ENCODE measurements at places on chromosomes 3 and 15.

- peak; percentile 87 for DNase-seq
Observed at GRCh38 chr3:107524841-107525643, 2.3 kb downstream of the BBX start.

- no peak for DNase-seq
Observed at GRCh38 chr15:93152951-93153350, 63.9 kb upstream of the RGMA start.

DNA sequence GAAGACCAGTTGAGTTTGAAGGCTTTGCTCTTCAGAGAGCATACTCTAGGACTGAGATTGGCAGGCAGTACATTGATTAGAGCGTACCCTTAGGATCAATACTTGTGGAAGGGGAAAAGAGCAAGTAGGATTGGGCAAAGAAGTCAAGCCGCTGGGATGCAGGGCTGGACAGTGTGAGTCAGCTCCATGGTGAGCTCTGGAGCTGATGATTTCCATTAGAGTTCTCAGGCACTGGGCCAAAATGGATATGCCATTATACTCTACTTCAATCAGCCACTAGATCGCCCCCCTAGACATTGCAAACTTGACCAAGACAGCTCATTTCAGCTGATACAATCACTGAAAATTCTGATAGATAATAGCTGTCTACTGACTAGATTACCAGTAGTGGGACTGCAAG is 432.7 kb upstream of the ALCAM start:
- DNase-seq: no peak

DNA sequence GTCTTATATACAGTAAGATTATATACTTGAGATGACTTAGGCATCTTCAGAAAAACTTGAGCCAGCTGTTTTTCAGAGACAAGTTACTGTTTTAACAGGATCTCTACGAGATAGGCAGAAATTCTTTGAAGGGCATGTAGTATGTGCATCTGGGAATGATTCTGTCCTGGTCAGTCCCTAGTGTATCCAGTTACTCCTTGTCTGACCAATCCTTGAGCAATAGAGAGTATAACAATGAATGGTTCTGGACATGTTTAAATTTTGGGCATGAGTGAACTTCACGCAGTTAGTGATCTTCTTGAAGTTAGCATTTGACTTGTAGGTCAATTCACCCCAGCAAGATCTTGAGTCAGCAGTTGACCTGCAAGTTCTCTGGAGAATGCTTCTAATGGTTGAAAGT is 24.7 kb upstream of the HHLA2 start:
- DNase-seq: no peak

DNA sequence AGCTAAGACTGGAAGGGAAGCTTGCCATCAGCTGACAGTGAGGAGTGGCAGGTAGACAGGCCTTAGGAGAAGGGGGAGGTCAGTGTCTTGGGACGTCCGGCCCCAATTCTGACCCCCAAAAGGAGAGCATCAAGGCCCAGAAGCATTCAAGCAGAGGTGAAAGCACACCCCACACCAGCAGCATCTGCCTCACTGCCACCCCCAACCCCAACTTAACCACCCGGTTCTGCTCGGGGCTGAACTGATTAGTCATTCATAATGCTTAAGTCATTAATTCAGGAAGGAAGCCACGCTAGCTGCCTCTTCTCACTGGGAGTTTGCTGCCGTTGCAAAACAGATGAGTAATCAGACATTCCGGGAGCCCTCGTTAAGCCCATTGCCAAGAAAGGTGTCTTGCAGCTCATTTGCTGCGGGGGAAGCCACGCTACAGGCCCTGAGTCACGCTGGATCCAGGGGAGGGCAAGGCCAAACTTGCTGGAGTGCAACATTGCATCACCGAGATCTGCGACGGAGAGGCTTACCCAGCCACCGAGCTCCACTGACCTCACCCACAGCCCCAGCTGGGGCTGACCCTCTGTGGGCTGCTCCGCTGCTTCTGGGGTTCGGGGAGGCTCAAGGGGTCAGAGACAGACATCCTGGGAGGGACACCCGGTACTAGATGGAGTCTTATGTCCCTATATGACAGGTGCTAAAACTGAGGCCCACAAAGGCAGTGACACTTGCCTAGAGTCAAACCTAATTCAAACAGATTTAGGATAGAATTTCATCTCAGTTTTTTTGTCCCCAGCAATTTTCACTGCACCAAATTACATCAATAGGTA is 46.4 kb upstream of the HES1 start:
- DNase-seq: peak; percentile 95

DNA sequence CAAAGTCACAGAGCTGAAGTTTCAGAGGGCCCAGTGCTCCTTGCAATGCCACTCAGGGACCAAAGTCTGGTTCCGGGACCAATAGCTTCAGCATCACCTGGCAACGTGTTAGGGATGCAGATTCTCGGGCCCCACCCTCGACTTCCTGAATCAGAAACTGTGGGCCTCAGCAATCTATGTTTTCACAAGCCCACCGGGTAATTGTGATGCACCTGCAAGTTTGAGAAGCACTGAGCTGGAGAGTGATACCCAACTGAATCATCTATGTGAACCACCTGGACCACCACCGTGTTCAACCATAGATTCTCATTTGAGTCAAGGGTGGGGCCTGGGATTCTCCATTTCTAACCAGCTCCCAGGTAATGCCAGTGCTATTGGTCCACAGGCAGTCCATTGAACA is 55.7 kb downstream of the CORO2B start:
- no peak for DNase-seq

GRCh38 chr3:155643581-155644165 is 101.2 kb downstream of the PLCH1 start:
- DNase-seq: no peak

- DNase-seq: no peak
Observed at GRCh38 chr3:120506076-120506827, 55.5 kb upstream of the FSTL1 start.

- DNase-seq: no peak
Observed at GRCh38 chr3:85567071-85567676, 608.4 kb downstream of the CADM2 start.

DNA sequence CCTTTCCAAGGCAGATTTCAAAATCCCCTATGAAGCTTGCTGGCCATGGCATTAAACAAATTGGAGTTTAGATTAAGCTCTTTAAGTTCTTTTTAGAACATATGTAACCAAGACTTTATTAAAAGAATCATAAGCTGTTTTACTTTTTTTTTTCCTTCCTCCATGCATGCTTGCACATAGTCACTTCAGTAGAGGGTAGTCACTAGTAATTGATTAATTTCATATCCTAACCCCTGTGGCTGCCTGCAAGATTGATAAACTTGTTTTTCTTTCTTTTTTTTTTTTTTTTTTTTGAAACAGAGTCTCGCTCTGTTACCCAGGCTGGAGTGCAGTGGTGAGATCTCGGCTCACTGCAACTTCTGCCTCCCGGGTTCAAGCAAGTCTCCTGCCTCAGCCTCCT is 33.3 kb upstream of the ZKSCAN7 start:
- no peak for DNase-seq

- DNase-seq: no peak
Observed at GRCh38 chr15:69518806-69519205, 66.2 kb downstream of the RPLP1 start.

DNA sequence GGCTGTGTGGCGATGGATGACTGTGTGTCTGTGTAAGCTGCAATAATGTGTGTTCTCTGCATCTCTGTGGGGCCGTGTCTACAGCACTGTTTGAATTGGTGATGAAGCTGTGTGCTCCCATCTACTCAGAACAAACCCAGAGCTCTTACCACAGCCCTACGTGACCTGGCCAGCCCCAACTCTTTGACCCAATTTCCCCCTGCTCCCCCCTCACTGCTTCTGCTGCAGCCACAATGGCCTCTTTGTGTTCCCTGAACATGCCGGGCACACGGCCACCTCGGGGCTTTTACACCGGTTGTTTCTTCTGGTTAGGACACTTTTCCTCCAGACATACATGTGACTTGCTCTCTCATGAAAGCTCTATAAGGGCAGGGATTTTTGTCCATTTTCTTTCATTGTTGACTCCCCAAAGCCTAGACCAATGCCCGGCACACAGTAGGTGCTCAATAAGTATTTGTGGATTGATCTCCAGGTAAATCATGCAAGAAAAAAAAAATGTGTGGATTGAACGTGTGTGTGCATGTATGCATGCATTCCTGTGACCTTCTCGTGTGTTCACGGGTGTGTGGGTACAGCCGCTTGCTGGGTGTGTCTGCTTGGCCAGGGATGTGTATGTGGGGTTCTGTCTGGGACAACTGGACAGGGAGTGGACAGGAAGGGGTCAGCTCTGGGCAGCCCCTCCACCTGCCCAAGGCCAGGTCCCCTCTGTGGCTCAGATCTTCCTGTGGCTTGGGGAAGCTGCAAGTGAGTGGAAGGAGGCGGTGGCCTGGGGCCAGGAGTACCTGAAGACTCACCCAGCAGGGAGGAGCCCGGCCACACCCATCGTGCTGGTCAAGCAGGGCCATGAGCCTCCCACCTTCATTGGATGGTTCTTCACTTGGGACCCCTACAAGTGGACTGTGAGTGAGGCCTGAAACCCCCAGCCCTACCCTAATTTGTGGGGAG is 14.8 kb downstream of the VILL start:
- DNase-seq: peak; percentile 79

DNA sequence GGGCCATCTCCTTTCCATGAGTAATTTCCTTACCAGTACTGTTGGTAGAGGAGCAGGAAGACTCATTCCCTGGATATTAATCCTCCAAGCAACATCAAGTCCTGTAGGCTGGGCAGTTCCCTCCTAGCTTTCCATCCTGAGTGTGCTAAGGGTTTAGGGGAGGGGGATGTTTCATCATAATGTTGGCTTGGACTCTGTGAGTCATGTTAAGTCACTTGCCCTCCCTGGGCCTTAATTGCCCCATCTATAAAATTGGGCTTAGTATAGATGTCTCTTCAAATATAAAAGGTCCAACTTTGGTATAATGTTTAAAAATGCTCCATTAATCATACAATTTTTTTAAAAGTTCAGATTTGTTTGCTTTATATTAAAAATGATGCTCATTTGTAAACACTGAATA is 52.7 kb downstream of the TLE3 start:
- no peak for DNase-seq

DNA sequence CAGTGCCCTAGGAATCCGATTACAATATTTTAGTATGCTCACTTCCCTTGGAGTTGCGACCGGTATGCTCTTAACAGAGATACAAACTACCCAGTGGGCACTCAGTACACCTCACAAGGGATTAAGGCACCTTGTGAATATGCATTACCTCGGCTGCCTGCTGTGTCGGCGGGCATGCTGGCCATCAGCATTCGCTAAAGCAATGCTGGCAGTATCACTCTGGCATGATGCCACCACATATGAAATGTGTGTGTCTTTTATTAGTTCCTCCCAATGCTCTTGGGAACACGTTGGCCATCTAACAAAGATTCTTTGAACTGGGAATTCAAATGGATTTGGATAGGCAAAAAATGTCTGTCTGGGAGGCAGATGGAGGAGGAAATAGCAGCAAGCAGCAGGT is 67.4 kb upstream of the FOXB1 start:
- no peak for DNase-seq

DNA sequence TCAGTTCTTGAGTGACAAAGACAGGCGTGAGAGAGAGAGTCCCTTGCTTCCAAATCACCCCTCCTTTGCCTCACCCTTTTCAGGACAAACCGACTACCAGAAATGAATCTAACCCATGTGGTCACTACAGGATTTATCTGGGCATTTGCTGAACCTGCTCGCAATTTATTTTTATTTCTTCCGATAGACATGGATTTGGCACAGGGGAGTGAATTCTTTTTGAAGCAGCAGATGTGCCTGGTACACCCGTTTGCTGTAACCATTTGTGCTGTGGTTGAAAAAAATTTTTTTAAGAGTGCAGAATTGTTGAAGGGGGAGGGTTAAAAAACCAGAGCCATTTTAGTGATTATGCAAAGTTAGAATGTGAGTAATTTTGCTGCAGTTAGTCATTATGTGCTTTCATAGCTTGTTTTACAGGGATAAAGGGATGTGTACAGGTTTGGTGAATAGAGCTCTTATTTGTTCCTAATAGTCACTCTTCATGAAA is 442.0 kb downstream of the LPP start:
- DNase-seq: no peak

DNA sequence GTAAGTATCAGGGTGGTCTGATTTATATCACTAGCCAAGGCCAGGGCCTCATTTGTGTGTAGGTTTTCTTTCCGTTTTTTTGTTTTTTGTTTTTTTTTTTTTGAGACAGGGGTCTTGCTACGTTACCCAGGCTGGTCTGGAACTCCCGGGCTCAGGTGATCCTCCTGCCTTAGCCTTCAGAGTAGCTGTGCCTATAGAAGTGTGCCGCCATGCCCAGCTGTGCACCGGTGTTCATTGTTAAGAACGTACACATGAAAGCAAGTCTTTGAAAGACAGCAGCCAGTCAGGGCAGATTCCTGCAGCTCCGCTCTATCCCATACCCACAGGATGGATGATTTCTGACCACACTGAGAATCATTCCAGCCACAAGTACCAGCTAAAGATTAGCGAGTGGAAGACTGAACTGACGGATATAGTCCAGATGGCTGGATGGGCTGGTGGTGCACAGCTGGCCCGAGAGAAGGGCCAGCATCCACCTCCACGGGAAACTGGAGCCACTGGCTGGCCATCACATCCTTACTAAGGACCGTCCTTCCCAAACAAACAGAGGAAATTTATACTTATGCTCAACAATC is 95.4 kb downstream of the PCSK6 start:
- DNase-seq: peak; percentile 20

Measured in posterior vena cava (tissue), 2 donors.